ENCODE measurements at places on chromosomes 4 and X.

GRCh38 chr4:183617075-183617474 lies 41.9 kb downstream of the RWDD4 start:
- DNase-seq: no peak

GRCh38 chrX:13360146-13360545 lies 40.3 kb upstream of the ATXN3L start:
- peak; percentile 48 for DNase-seq

- no peak for DNase-seq
Observed at GRCh38 chr4:110364911-110365520, 110.9 kb upstream of the ENPEP start.

DNA sequence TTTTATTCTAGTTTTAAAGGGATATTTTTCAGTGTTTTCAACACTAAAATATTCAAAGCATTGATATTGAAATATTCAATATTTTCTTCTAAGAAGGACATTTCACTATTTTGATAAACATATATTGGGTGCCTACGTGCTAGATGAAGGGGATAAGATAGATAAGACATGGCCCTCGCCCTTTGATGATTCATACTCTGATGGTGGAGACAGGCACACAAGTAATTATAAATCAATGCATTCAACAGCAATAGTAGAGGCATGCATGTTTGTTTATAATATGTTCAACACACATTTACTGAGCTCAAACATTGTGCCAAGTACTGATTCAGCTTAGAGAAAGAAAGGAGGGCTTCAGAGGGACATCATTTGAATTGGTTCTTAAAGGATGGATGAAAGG lies 22.7 kb downstream of the TMEM47 start:
- DNase-seq: no peak

DNA sequence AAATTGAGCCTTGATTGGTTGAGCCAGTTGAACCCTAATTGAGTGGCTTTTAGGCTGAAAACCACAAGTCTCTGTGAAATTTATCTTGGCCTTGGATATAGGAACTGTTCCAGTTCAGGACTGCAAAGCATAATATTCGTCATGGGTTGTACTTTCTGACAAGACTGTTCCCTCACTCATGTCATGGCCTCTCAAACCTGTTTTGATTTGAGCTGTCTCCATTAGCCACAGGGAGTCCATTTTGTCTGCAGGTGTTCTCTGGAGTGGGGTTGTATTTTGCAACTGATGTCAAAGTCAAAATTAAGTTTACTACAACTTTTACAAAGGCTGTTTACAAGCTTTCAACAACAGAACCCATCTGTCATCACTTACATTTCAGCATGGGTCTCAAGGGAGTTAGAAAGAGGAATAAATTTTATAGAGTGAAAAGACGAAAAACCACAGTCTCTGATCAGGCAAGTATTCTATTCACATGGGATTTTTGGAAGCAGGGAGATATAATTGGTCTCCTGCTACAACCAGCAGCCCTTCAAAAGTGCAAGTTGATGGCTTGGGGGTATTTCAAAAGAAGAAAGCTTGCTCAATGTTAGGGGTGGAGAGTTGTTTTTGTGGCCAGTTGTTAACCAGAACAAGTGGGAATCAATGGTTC lies 1716.3 kb downstream of the C4orf33 start:
- no peak for DNase-seq

- no peak for DNase-seq
Observed at GRCh38 chr4:4582653-4583052, 40.8 kb upstream of the STX18 start.

Data from Right ventricle myocardium superior (tissue), 1 donor.